NK-92 treated with Interleukin-12 subunit alpha and Interleukin-12 subunit beta, amount 100 ng/mL, for 24 hours (cell line): ENCODE measurements at places on chromosomes 4 and X.

- DNase-seq: no peak
Observed at GRCh38 chrX:148133105-148133725, 152.1 kb downstream of the FMR1NB start.

DNA sequence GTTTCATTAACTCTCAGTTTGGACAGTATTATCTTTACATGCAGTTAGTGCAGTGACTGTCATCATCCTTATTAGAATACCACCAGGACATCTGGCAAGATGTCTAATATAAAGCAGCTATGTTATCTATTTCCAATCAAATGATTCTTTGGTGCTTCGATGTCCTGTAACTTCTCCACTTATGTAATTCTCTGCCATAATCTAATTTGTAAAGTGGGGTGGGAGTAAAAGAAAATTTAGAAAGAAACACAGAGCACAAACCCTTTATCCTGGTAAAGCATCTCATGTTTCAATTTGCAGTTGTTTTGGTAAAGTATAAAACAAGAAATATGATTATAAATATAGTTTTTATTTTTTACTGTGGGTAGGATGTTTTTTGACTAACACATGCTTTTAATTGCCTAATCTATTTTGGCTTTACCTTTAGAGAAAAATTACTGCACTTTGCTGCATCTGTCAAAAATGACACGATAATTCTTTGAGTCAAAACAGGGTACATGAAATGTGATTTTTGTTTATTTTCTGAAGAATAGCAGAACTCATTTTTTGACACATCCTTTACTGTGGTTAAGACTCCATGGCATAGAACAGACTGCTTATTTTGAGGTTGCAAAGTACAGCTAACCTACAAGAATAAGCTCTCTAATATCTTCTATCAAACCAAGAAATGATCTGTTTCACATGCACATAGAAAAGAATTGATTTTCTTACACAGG, 382.9 kb downstream of the RPA4 start:
- DNase-seq: no peak

GRCh38 chr4:172826346-172826745, 342.3 kb upstream of the GALNT7 start:
- no peak for DNase-seq

GRCh38 chr4:84269536-84270044, 229.5 kb downstream of the NKX6-1 start:
- no peak for DNase-seq

DNA sequence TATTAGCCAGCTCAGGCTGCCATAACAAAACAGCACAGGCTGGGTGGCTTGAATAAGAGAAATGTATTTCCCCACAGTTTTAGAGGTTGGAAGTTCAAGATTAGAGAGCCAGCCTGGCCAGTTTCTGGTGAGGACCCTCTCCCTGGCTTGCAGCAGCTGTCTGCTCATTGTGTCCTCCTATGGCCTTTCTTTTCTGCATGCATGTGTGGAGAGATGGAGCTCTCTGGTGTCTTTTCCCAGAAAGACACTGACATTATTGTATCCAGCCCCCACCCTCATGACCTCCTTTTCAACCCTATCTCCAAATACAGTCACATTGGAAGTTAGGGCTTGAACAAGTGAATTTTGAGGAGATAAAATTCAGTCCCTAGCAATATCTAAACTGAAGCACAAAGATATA, 263.8 kb upstream of the PABPC4L start:
- no peak for DNase-seq

- no peak for DNase-seq
Observed at GRCh38 chr4:147950841-147951240, 219.0 kb downstream of the ARHGAP10 start.
